SK-MEL-5 (cell line): ENCODE measurements at places on chromosomes 5 and 9.

DNA sequence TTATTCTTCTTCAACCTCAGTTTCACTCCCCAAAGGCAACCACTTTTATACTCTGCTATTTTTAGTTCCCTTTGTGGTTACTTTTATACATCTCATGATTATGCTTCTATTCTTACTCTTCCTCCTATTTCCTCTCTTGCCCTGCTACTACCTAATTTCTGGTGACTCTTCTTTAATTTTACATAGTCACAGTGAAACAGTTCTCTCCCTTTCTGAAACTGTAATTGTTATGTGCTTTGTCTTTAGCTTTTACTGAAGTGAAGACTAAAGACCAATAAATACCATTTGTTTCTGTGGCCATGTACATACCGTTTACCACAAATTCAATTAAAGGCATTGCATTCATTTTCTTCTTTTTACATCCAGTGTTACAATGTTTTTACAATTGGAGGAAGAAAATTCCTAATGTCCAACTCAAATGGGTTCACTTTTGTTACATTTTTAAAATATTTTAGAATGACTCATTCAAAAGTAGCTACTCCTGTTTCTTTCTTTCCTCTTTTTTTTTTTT lies 410.6 kb downstream of the PSAT1 start:
- peak; percentile 4 for DNase-seq

DNA sequence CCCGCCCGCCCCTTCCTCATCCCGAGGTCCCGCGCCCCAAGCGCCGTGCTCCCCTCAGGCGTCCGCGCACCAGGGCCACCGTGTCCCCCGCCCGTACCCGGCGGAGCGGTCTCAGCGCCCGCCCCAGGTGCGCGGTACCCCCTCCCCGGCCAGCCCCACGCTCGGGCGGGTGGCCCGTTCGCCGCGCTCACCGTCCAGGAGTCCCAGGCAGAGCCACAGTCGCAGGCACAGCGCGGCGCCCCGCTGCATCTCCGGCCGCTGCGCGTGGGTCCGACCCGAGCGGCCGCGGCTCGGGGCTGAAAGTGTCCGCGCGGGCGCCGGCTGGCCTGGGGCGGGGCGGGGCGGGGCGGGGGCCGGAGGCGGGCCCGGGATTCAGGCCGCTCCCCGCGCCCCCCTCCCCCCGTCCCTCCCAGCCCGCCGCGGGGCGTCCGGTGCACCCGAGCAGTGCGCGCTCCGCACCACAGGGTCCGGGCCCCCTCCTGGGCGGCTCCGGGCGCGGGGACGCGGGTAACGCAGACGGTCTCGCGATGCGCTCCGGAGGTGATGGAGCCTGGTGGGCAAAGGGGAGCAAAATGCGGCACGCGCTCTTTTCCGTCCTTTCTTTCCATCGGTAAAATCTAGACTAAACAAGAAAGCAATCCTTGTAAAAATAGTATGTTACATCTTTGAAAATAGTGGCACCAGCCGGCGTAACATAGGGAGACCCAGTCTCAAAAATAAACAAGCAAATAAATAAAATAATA lies at the start of gene FLT4:
Gene FLT4 (minus strand): TSS at position 304 of the 743 bp plus-strand sequence. CDS start 55 bp downstream, at position 249.
- no peak for DNase-seq

GRCh38 chr5:61416010-61416409 lies 84.0 kb downstream of the ZSWIM6 start:
- no peak for DNase-seq

- DNase-seq, result peak; percentile 99
Measured at GRCh38 chr9:127396808-127397645, at the start of gene SLC2A8. Gene SLC2A8, plus strand, starts transcription at chr9:127397169. Its CDS starts 62 bp downstream, at chr9:127397231.

DNA sequence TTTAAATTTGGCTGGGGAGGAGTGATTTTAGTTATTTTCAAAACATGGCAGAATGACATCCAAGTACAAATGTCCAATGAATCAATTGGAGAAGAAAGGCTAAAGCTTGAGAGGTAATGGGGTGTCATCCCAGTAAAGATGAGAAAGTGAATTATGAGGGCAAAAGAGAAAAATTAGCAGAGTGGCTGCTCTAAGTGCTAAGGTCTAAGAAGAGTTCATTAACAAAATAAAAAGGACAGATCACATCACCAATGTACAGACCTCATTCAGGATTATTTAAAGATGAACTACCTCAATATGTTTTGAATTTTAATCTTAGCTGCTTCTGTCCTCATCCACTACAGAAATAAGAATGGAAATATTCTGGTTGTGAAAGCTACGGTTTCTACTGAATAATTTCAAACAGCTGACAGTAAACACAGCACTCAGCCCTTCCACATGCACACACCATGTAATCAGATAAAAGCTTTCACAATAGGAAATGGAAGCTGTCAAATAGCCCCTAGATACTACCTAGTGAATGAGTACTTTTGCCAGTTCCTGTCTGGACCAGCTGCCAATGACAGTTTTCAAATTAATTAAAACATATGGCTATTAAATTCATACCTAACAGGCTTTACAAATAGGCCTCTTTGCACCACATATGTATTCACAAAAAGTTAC lies 171.5 kb downstream of the SSBP2 start:
- no peak for DNase-seq

DNA sequence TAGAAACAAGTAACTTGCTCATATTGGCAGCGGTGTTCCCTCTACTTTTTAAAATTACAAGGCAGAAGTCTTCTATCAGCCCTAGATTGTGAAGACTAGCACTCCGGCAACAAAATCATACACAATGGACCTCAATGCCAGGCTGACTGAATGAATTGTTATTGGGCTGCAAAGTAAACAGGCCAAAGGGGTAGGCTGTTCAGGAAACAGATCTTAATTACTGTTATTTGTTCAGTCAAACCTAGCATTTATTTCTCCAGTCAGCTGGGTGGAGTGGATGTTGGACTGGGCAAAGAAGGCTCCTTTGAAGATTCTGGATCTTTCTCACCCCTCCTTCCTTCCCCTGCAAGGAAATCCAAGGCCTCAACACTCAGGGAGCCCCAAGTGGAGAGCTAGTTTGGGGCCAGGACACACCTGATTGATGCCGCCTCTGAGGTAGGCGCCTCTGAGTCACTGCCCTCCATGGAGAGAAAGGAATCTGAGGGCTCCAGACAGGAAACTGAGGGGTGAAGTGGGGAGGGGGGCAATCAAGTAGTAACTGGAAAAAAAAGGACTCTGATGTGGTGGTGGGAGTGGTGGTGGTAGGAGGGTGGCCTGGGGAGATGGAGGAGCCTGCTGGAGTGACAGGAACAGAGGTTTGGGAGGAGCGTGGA lies 35.5 kb downstream of the SERINC5 start:
- no peak for DNase-seq

DNA sequence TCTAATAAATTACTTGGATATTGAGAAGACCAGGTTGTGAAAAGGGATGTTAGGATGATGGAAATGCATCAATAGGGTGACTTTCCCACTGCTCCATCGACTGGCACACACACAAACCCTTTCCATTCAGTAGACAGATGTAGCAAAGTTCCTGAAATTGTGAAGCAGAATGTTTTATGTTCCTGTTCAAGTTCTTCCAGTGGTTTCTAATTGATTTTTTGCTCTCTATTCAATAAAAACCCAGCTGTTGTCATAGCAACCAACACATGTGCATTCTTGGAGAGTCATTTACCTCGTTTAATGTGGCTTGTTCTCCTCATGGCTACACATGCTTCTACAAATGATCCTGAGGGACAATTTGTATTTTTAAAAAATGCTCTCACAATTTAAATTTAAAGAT lies 244.6 kb downstream of the RAB3C start:
- no peak for DNase-seq

DNA sequence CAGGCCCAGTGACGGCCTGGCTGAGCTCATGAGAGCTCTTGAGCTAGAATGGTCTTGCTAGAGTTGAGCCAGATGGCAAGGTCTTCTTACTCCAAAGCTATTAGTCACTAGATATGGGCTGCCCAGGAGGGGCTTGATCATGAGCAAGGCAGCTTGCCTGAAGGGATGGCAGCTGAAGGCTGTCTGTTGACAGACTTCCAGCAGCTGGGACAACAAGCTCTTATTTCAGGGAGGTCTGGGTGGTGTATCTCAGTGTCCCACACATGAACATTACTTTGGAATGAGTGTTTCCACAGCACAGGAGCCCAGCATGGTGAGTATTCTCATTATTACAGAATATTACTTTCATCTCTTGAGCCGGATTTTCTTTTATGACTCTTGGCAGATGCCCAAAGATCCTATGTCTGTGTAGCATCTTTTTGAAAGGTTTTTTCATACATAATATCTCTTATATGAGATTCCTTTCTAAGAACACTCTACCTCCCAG lies 414.1 kb downstream of the ARHGEF28 start:
- no peak for DNase-seq

GRCh38 chr9:86500031-86500430 lies 145.8 kb upstream of the TUT7 start:
- DNase-seq, result no peak

- no peak for DNase-seq
Measured at GRCh38 chr9:132663117-132663516, 6.7 kb downstream of the DDX31 start.

DNA sequence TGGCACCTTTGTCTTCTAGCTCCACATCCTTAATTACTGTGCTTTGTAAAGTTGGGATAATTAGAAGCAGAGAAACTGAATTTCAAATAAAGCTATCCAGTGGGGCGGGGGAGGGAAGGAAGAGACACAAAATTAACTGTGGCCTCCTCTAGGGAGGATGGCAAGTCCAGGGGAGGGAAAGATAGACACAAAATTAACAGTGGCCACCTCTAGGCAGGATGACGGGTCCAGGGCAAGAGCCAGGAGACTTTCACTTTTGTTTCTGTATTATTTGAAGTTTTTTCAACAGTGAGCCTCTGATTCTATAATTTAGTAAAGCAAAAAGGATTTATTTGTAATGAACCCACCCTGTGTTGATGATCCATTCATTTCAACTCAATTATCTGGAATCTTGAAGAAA lies 335.9 kb downstream of the MSX2 start:
- no peak for DNase-seq

DNA sequence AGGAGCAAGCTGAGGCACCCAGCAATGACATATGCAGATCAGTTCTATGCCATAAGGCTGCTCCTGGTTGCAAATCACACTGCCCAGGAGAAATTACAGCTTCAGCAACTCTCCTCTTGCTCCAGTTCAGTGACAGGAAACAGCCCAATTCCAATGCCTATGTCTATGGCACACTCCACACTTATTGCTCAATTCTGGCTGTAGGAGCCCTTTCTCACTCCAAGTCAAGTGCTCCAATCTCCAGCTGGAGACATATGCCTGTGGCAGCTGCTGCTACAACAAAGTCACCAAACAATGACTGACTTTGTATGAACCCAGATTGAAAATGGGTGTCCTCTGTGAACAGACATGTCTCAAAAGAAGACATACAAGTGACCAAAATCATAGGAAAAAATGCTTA lies 31.8 kb upstream of the PLCXD3 start:
- no peak for DNase-seq

- no peak for DNase-seq
Measured at GRCh38 chr5:56755036-56755555, 60.3 kb upstream of the MAP3K1 start.

GRCh38 chr5:7146886-7147285 lies 249.1 kb upstream of the ADCY2 start:
- DNase-seq, result no peak
